IMR-90 (cell line): ENCODE measurements at places on chromosomes 7 and 10. TPM values are rescaled to one million over a fixed set of nuclear protein-coding genes. Genes with fewer than 3 reads are reported as not detected.

Gene SYNPO2L
- under 0.01 and 0.18 TPM in 2 replicates for total RNA-seq

Gene TMEM196
- not detected in 2 replicates for total RNA-seq

Gene OR6V1
- not detected in 2 replicates for total RNA-seq

Gene ASZ1
- total RNA-seq: not detected in 2 replicates

Gene SORCS1
- total RNA-seq: under 0.01 TPM in 1 of 2 replicates, not detected in the other

Gene SLC18A2
- not detected in 2 replicates for total RNA-seq

Gene LRRN3
- 15.2 and 15.8 TPM in 2 replicates for total RNA-seq

Gene HECW1
- 1.1 and 1.3 TPM in 2 replicates for total RNA-seq

Gene LLCFC1
- not detected in 2 replicates for total RNA-seq

Gene NYAP1
- 0.18 and 0.28 TPM in 2 replicates for total RNA-seq

Gene AKR1B15
- total RNA-seq: not detected in 2 replicates

Gene GNB2
- 62.0 and 67.5 TPM in 2 replicates for total RNA-seq

Gene GFRA1
- total RNA-seq: 8.6 and 9.1 TPM in 2 replicates

Gene CHN2
- not detected in 2 replicates for total RNA-seq

Gene WNT16
- 1.1 and 1.7 TPM in 2 replicates for total RNA-seq

Gene DNAJC12
- total RNA-seq: 1.7 and 2.3 TPM in 2 replicates

Gene LEP
- not detected in 2 replicates for total RNA-seq

Gene GALNT17
- not detected in 2 replicates for total RNA-seq

Gene DRGX
- not detected in 2 replicates for total RNA-seq

Gene DKK1
- total RNA-seq: 74.7 and 116 TPM in 2 replicates

Gene EBLN1
- not detected in 2 replicates for total RNA-seq

Gene TRIL
- under 0.01 TPM in 2 replicates for total RNA-seq

Gene ACTL6B
- not detected in 2 replicates for total RNA-seq

Gene ACTR3C
- not detected in 2 replicates for total RNA-seq

Gene MTPN
- 58.8 and 107 TPM in 2 replicates for total RNA-seq

Gene C10orf62
- total RNA-seq: not detected in 2 replicates

Gene GIMAP1
- not detected in 2 replicates for total RNA-seq

Gene THSD7A
- total RNA-seq: under 0.01 and 0.18 TPM in 2 replicates

Gene HNRNPA2B1
- total RNA-seq: 49.3 and 118 TPM in 2 replicates

Gene HGF
- total RNA-seq: 38.3 and 50.9 TPM in 2 replicates

Gene SPDYE3
- not detected in 2 replicates for total RNA-seq

Gene EBF3
- total RNA-seq: 0.36 and 0.56 TPM in 2 replicates

Gene MYL7
- total RNA-seq: not detected in 2 replicates

Gene OPN4
- not detected in 2 replicates for total RNA-seq

Gene VWDE
- 0.18 and 0.28 TPM in 2 replicates for total RNA-seq

Gene NXPH1
- total RNA-seq: not detected in 2 replicates

Gene CALML5
- total RNA-seq: not detected in 2 replicates
